Glomerular endothelial cell (primary cell): ENCODE measurements at places on chromosomes 11 and 22.

- no peak for DNase-seq
These were observed 35.6 kb downstream of the KCNC1 start for GRCh38 chr11:17770048-17770652.

DNA sequence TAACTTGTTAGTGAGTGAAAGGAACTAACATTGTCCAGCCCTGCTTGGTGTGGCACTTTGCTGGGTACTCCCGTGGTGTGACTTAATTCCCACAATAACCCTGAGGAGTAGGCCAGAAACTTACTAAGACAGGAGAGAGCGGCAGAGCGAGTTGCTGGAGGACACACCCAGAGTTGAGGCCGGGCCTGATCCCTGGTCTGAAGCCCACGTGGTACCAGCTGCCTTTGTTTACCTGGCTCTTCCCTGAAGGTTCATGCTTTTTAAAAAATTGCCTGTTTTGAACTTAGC lies 594 bp downstream of the MPST start:
- no peak for DNase-seq

- no peak for DNase-seq
These were observed 67.7 kb downstream of the CCDC81 start for GRCh38 chr11:86442420-86442819.

GRCh38 chr11:2867722-2868505 lies 17.7 kb downstream of the CDKN1C start:
- no peak for DNase-seq

GRCh38 chr11:29750392-29750791 lies 266.4 kb downstream of the KCNA4 start:
- no peak for DNase-seq

GRCh38 chr11:57203359-57203758 lies 21.6 kb downstream of the LRRC55 start:
- no peak for DNase-seq
